ENCODE measurements at places on chromosomes 3 and 15.

GRCh38 chr3:4979428-4980228, at the start of gene BHLHE40:
Gene BHLHE40 (plus strand): TSS chr3:4979437. CDS start chr3:4979719, 282 bp downstream.
- peak within 1 kb of the TSS; percentile 93 for H3K4me3 ChIP-seq
- peaks cover 4% of the 10 kb centered on the region for H3K36me3 ChIP-seq
- H3K4me1 ChIP-seq = peaks cover 57% of the 10 kb centered on the region
- H3K27ac ChIP-seq = peak within 1 kb of the TSS; percentile 76
- no peaks in the 10 kb centered on the region for H3K27me3 ChIP-seq

DNA sequence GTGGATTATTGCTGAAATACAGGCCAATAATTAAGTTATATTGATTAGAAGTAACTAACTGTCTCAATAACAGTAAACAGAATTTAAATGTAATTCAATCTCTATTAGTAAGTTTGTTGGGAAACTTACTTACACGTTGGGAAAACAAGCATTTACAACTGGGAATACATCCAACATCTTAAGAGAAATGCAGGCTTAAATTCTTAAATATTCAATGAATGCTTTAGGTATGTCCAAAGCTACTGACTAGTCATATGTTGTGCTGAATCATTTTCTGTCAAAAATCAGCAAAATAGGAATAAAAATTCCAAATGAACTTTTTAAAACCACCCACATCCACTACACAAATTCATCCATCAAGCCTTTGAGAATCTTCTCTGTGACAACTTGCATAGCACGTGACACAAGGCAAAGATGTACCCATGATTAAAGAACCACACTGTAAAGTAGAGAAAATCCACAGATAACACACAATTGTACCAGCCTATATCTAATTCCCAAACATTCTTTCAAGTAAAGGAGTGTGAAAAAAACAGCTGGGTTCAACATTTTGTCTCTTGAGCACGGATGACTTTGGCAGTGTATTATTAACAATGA, 60.0 kb downstream of the NMNAT3 start:
- no peak overlapping the region for H3K4me3 ChIP-seq
- H3K4me1 ChIP-seq = peaks cover 2% of the 10 kb centered on the region

- H3K4me3 ChIP-seq = no peak overlapping the region
- H3K36me3 ChIP-seq = no peaks in the 10 kb centered on the region
- no peak for DNase-seq
- H3K4me1 ChIP-seq = no peaks in the 10 kb centered on the region
- H3K27ac ChIP-seq = no peak overlapping the region
Measured at GRCh38 chr3:264394-265156, 68.0 kb downstream of the CHL1 start.

GRCh38 chr3:148307443-148307843, 390.3 kb upstream of the AGTR1 start:
- H3K27me3 ChIP-seq = no peaks in the 10 kb centered on the region
- no peak overlapping the region for H3K4me3 ChIP-seq
- no peaks in the 10 kb centered on the region for H3K4me1 ChIP-seq
- H3K36me3 ChIP-seq = no peaks in the 10 kb centered on the region
- DNase-seq = no peak

GRCh38 chr15:93835344-93835743, 396.0 kb upstream of the MCTP2 start:
- no peaks in the 10 kb centered on the region for H3K4me1 ChIP-seq
- no peak for DNase-seq
- H3K36me3 ChIP-seq = no peaks in the 10 kb centered on the region
- H3K27me3 ChIP-seq = no peaks in the 10 kb centered on the region
- no peak overlapping the region for H3K27ac ChIP-seq

GRCh38 chr3:142863930-142864920, 24.7 kb downstream of the PCOLCE2 start:
- peaks cover 22% of the 10 kb centered on the region for H3K27me3 ChIP-seq
- no peak overlapping the region for H3K27ac ChIP-seq
- DNase-seq = no peak
- no peak overlapping the region for H3K4me3 ChIP-seq

DNA sequence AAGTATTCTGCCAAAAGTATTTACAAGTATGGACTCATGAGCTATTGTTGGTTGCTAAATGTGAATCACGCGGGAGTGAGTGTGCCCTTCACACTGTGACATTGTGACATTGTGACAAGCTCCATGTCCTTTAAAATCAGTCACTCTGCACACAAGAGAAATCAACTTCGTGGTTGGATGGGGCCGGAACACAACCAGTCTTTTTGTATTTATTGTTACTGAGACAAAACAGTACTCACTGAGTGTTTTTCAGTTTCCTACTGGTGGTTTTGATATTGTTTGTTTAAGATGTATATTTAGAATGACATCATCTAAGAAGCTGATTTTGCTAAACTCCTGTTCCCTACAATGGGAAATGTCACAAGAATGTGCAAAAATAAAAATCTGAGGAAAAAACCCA, 30.3 kb downstream of the SYNM start:
- no peak overlapping the region for H3K27ac ChIP-seq
- H3K4me1 ChIP-seq = peaks cover 4% of the 10 kb centered on the region
- H3K4me3 ChIP-seq = no peak overlapping the region
- no peak for DNase-seq
